Activated CD4-positive, alpha-beta T cell treated with anti-CD3 and anti-CD28 coated beads, Interleukin-2, amount 10 ng/mL, durations not matched to agents 7 days and 5 days (primary cell): ENCODE measurements at places on chromosomes 13 and 19.

- no peak for DNase-seq
These were observed 80.1 kb downstream of the GGACT start for GRCh38 chr13:100508455-100508854.

GRCh38 chr13:39417131-39417530 lies 185.9 kb downstream of the LHFPL6 start:
- DNase-seq, result no peak

- no peak for DNase-seq
These were observed 21.4 kb downstream of the CFAP97D2 start for GRCh38 chr13:114200399-114200911.

GRCh38 chr13:78319101-78319627 lies 284.2 kb downstream of the POU4F1 start:
- no peak for DNase-seq

DNA sequence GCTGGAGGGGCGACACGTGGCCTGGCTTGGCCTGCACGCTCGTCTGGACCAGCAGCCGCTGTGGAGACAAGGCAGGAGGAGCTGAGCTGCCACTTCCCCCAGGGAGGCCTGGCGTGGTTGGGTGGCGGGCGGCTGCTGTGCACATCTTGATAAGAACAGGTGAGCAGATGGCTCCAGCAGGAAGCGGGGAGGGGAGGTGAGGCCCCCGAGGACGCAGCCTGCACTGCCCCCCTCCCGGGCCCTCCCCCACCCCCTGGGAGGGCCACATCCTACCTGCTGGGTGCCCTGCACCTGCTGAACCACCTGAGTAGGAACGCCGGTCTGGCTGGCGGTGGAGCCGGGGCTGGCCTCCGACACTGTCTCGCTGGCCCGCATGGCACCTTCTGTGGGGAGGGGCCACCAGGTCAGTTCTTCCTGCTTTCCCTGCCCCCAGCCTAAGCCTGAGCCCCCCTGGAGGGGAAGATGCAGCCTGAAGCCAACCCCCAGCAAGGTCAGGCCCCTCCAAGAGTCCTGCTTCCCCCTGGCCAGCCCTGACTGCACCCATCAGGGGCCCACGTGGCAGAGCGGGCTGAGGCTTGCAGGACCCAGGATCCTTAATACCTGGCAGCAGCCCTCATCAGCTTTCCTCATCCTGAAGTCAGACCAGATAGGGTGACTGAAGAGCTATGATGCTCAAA lies 22.8 kb downstream of the RFX1 start:
- DNase-seq, result peak; percentile 34

DNA sequence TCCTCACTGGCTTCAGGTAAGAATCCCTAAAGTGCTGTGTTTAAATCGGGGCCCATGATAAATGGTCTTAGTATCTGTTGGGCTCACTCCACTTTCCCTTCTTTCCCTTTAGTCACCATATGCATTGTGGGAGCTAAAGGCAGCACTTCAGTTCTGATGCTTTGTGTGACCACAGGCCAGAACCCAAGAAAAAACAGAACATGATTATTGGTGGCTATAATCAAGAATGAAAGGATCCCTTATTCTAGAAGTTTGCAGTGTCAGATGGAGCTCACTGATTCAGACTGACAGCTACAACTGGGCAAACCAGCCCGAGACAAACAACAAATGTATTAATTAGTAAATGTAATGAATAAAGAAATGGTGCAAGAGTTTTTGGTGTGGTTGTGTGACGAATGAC lies 57.3 kb upstream of the POMP start:
- DNase-seq, result no peak

- DNase-seq, result no peak
These were observed 17.8 kb downstream of the WASF3 start for GRCh38 chr13:26575244-26575643.

- DNase-seq, result no peak
These were observed 358.9 kb upstream of the NBEA start for GRCh38 chr13:34583181-34583580.

- no peak for DNase-seq
These were observed 13.3 kb downstream of the SLC7A1 start for GRCh38 chr13:29582171-29582570.

GRCh38 chr13:40522282-40522681 lies 144.2 kb downstream of the FOXO1 start:
- no peak for DNase-seq

DNA sequence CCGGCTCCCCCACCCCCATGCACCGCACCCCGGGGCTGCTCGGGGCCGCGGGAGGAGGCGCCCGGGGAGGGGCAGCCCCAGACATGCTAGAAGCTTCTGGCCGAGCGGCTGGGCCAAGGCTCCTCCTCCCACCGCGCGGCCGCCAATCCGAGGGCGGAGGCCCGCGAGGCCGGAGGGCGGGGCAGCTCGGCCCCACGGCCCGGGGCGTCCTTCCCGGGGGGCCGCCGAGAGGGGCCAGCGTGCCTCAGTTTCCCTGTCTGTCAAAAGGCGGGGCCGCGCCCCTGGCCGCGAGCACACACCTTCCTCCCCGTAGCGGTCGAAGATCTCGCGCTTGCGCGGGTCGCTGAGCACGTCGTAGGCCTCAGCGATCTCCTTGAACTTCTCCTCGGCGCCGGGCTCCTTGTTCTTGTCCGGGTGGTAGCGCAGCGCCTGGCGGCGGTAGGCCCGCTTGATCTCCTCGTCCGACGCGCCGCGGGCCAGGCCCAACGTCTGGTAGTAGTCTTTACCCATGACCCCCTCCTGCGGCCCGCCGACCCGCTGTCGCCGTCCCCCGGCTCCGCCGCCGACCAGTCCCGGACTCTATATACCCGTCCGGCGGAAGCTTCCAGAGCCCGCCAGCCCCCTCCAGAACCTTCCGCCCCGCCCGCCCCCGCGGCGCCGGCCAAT lies at the start of gene DNAJB1:
Gene DNAJB1, minus strand, starts transcription at position 558 of the 666 bp plus-strand sequence. Its CDS starts 48 bp downstream, at position 510.
- DNase-seq, result peak; percentile 66

DNA sequence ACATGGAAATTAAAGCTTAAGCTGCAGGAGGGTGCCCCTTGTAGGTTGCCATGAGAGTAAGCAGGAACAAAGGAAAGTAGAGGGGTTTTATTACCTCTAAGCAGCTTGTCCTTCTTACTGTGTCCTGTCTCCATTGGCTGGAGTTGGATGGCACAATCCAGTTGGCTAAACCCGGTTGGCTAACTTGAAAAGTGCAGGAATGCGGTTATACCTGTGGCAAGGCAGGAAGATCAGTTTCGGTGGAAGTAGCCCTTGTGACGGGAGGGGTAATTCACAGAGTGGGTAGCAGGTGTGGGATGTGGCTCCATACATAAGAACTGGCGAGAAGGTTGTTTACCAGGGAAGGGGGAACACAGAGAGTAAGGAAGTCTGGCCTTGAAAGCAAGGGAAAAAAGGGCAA lies 3.2 kb downstream of the ZNF726 start:
- DNase-seq, result no peak

DNA sequence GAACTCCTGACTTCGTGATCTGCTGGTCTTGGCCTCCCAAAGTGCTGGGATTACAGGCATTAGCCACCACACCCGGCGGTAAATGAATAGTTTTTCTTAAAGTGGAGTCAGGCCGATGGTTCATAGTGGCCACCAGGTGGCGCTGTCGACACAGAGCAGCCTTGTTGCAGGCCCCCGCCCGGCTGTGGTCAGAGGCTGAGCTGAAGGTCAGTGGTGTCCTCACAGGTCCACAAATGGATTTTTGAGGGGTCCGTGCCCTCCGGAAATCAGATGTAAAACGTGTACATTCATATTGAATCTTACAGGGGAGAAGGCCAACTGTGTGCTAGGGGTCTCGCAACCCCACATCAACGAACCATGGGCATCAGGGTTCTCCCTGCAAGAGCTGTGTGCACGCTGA lies 13.4 kb upstream of the WDR18 start:
- no peak for DNase-seq

GRCh38 chr13:29111446-29111845 lies 291.3 kb downstream of the MTUS2 start:
- DNase-seq, result no peak

DNA sequence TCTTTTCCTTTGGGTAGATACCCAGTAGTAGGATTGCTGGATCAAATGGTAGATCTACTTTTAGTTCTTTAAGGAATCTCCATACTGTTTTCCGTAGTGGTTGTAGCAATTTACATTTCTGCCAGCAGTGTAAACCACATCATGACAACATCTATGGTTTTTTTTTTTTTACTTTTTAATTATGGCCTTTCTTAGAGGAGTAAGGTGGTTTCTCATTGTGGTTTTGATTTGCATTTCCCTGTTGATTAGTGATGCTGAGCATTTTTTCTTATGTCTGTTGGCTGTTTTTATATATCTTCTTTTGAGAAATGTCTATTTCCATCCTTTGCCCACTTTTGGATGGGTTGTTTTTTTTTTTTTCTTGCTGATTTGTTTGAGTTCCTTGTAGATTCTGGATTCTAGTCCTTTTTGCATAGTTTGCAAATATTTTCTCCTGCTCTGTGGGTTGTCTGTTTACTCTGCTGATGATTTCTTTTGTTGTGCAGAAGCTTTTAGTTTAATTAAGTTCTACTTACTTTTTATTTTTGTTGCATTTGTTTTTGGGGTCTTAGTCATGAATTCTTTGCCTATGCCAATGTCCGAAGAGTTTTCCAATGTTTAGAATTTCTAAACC lies 38.8 kb downstream of the TDRD3 start:
- no peak for DNase-seq

DNA sequence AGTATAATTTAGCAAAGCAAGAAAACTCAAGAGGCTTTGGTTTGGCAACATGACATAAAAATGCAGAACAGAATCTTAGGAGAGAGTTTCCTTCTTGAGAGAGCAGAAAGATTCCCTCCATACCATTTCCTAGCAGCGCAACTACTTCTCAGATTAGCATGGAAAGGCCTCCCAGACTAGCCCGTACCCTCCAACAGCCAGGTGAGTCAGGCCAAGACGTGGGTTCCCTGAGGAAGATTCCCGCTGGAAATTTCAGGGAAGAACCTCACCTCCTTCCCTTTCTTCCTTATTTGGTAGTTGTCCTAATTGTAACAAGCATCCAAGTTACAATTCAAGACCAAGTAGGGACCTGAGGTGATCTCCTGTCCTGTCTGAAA lies 12.3 kb downstream of the COL4A2 start:
- DNase-seq, result no peak

- no peak for DNase-seq
These were observed 279.8 kb upstream of the DACH1 start for GRCh38 chr13:72146816-72147215.

GRCh38 chr19:52336791-52337381 lies 843 bp downstream of the ZNF610 start:
- DNase-seq, result no peak

DNA sequence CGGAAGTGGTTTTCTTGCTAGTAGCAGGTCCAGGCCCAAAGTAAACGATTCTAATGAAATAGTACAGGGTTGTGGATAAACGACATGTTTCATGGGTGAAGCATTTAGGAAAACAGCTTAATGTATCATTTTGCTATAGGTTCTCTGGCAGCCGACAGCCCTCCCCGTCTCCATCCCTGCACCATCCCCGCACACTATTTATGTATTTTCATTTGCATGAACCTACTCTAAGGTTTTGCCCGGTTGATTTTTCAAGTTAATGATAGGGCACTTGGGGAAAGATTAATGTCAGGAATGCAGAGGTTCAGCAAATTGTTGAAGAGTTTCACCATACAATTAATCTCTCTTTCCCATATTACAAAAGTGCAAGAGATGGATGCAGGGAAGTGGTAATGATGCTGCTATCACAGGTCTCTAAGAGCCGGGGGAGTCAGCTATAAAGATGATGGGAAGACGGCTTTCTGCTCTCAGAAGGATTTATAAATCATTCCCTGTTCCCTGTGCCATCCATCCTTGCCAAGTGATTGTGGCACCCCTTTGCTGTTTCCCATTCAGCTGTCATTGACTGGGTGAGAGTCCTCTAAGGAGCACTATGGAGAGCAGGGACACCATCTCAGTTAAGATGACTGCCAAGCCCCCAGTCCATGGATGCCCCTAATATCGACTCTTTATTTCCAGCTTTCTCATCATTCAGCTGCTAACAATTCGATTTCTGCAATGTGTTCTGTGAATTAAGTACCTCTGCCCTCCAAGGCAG lies 186.3 kb downstream of the IRS2 start:
- DNase-seq, result no peak

GRCh38 chr19:21604351-21604926 lies 99.0 kb downstream of the ZNF429 start:
- DNase-seq, result peak; percentile 33

DNA sequence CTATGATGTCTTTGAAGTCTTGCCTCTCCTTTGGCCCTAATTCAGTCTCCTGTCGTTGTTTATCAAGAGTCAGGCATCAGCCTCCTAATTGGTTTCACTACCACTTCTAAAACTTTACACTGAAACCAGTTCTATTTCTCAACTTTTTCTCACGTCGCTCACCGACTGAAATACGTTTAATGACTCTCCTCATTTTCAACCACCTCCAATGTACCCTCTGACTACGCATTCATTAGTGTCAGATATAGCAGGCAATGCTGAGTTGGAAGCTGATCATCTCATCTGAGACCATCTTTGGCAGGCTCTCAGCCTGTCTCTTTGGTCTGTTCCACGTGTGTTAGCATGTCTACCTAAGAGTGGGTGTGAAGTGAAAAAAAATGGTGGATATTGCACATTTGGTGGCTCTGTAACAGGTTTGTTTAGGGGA lies 128.1 kb downstream of the KL start:
- no peak for DNase-seq

GRCh38 chr19:35030257-35031071 lies at the start of gene SCN1B:
Gene SCN1B (plus strand): TSS chr19:35030470. CDS start chr19:35030821, 351 bp downstream.
- peak; percentile 42 for DNase-seq

DNA sequence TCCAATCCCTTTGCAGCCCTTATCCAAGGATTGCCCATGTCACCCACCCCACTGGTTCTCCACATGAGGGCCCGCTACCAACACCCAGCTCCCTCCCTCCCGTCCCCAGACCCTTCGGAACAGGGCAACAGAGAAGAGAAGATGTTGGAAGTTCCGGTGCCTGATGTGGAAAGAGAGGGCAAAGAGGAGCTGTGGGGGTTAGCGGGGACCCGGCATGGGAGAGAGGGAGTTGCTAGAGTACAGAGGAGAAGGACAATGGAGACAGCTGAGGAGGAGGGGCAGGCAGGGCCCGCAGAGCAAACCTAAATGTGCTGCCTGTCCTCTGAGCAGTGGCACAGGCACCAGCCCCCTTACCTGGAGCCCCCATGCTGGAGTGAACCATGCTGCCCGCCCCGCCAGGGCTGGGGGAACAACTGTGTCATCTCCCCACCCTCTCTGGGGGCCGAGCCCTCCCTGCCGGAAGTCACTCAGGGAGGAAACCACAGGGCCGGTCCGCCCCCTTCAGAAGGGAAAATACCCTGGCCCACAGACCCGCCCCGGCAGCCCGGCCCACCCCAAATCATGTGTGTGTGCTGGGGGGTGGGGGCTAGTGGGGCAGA lies at the start of gene POU2F2:
Gene POU2F2, minus strand, starts transcription at position 417 of the 599 bp plus-strand sequence. Its CDS starts 35 bp downstream, at position 382.
- DNase-seq, result peak; percentile 90
